ENCODE measurements at places on chromosomes 1 and 21.

DNA sequence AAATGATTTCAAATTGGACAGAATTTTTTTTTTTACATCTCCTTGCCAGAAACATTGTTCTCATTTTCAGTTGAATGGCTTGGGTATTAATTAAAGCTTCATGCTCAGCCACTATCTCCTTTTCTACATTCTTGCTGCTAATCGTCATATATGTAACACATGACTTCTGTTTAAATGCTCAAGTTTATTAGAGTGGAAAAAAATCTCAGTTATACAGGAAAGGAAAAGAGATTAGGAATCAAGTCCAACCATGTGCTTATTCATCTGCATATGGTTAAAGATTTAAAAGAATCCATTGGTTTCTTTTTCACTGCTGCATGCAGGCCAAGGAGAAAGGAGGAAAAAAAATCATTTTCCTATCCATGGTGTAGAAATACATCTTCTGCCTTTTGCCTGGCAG is 47.3 kb upstream of the CNN3 start:
- no peak for DNase-seq

DNA sequence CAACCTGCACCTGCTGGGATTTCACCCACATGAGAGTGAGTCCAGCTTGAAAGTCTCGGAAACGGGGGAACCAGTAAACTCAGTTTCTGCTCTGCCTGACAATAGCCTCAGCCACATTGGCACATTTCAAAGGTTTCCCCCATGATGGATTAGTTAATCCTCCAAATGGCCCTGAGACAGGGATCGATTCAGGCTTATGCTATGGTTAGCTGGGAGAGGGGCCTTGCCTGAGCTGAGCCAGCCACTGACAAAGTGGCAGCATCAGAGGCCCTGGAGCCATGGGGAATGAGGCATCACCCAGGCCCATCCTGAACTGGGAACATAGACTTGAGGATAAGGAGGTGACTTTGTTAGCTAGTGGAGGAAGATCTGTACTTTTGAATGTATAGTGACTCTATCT is 2.9 kb upstream of the CLSTN1 start:
- no peak for DNase-seq

GRCh38 chr21:45470773-45471524 is 66.0 kb downstream of the COL18A1 start:
- no peak for DNase-seq

GRCh38 chr1:67094191-67094590 is 40.2 kb upstream of the SLC35D1 start:
- DNase-seq, result no peak

GRCh38 chr1:240656531-240656930 is 44.6 kb upstream of the GREM2 start:
- DNase-seq, result no peak

DNA sequence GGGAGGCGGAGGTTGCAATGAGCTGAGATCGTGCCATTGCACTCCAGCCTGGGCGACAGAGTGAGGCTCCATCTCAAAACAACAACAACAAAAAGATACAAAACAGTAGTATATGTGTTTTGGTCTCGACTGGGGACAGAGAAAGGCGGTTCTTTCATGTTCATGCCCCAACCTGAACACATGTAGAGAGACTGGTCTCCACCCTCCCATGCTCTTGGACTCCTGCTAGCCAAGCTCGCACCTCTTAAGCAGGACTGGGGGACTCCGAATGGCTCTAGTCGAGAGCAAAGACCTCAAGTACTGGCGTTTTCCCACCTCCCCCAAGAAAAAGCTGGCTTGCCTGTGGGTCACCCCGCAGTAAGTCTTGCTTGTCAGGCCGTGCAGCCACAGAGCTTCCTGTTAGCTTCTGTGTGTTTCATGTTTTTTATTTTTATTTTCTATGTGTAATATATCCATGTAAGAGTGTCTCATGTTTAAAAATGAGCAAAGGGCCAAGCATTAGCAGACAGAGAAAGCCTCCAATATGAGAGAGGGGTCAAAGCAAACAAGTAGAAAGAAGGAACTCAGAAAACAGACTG is 91.6 kb downstream of the SCCPDH start:
- DNase-seq, result no peak

GRCh38 chr1:100585786-100586185 is 47.8 kb downstream of the GPR88 start:
- no peak for DNase-seq

GRCh38 chr1:222634180-222635013 is 16.5 kb downstream of the MIA3 start:
- no peak for DNase-seq

- no peak for DNase-seq
Observed at GRCh38 chr1:160204526-160205241, 500 bp upstream of the PEA15 start.

Measured in stimulated activated CD8-positive, alpha-beta memory T cell treated with anti-CD3 and anti-CD28 coated beads, Interleukin-4, amount 100 ng/mL, for 1 hour (primary cell).